ENCODE measurements at places on chromosomes 7 and 10. TPM values are rescaled to one million over a fixed set of nuclear protein-coding genes. Genes with fewer than 3 reads are reported as not detected.

The NPFFR1 gene
- not detected for total RNA-seq

The GLI3 gene
- total RNA-seq = 0.64 TPM

The CYP2W1 gene
- not detected for total RNA-seq

The AS3MT gene
- total RNA-seq = not detected

The LEP gene
- total RNA-seq = not detected

The RPP38 gene
- 17.5 TPM for total RNA-seq

The TBATA gene
- not detected for total RNA-seq

The TMEM273 gene
- total RNA-seq = 4.0 TPM

The RPEL1 gene
- total RNA-seq = not detected

The SFMBT2 gene
- 25.6 TPM for total RNA-seq

The COL1A2 gene
- total RNA-seq = not detected

The CYP2C8 gene
- total RNA-seq = not detected

The SLC26A3 gene
- not detected for total RNA-seq

The FAM171A1 gene
- 4.9 TPM for total RNA-seq

The LRRN3 gene
- 29.6 TPM for total RNA-seq

The ZNF503 gene
- total RNA-seq = 0.16 TPM

The DMBT1 gene
- not detected for total RNA-seq

The MYOZ1 gene
- total RNA-seq = not detected

The TRPV5 gene
- total RNA-seq = not detected

The ZNF727 gene
- total RNA-seq = 0.29 TPM

The CDHR1 gene
- total RNA-seq = 0.64 TPM

All from activated naive CD4-positive, alpha-beta T cell treated with anti-CD3 and anti-CD28 coated beads, Interleukin-2, amount 50 U/mL, for 72 hours (primary cell).